ENCODE measurements at places on chromosomes 6 and 20.
A peak's percentile ranks its signal among the peaks of the same experiment; 100 is the strongest.

GRCh38 chr20:10447028-10447427 is 11.9 kb downstream of the SLX4IP start:
- DNase-seq = no peak

GRCh38 chr6:132484680-132485018 is 28.3 kb downstream of the STX7 start:
- DNase-seq = no peak

DNA sequence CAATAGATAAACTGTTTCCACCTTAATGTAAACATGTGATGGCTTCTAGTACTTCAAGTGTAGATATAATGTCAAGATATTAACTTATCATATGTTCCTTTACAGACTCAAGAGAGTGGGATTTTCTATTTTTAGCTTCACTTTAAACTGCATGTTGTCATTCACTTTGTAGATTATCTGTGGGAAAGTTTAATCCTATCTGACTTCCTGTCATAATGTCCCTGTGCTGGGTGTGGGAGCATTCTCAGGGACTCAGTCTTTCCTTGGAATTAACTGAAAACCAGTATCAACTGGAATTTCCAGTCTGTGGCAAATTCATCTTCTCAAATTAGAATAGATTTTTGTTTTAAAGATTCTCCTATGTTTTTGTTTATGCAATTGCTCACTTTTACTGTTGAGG is 226.1 kb upstream of the FERMT1 start:
- no peak for DNase-seq

DNA sequence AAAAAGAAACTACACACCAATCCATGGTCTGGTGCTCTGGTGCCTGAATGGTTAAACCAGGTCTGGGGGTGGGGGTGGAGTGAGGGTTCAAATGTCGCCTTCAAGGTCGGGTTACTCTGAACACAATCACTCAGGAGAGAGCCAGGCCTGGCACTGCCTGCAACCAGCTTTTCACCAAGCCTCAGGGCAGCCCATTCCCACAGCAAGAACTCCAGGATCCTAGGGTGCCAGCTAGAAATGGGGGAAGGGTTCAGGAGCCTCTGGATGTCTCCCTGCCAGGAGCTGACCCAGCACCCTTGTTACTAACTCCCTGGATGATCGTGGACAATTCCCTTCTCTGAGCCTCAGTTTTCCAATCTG is 6.7 kb downstream of the SDC4 start:
- DNase-seq = no peak

GRCh38 chr6:11592294-11592906 is 54.9 kb downstream of the TMEM170B start:
- no peak for DNase-seq

- no peak for DNase-seq
These were observed 17.8 kb upstream of the DCBLD1 start for GRCh38 chr6:117464700-117465099.

DNA sequence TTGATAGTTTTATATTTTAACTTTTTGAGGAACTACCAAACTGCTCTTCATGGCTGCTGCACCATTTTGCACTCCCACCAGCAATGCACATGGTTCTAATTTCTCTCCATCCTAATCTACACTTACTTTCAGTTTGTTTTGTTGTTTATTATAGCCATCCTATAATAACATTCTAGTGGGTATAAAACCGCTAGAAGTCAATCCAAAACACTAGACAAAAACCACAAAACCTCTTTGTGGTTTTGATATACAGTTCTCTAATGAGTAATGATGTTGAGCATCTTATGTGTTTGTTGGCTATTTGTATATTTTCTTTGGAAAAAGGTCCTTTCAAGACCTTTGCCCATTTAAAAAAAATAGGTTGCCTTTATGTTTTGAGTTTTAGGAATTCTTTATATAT is 5.6 kb downstream of the RPP21 start:
- no peak for DNase-seq

GRCh38 chr6:138222901-138223546 is 4.7 kb upstream of the PBOV1 start:
- DNase-seq = no peak

DNA sequence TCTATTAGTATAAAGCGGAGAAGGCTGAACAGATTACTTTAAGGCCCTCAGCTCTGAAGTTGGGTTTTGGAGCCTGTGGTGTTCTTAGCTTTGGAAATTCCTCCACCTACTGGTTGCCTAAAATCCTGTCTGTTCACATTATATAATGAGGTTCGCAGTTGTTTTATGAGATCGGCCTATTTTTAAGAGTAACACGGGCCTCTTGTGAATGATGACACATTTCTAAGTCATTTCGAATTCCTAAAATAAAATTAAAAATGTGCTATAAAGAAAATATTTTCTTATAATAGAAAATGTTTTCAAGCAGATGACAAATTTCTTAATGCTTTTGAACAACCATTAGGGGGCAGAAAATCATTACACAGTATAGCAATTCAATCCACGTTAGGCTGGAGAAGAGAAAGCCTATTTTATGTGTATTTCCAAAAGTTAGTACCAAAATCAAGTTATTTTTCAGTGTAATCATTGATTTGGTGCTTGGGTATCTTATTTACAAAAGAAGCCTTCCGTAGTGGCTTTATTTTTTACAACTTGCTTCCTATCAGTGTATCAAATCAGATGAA is 15.8 kb upstream of the FAM8A1 start:
- DNase-seq = peak; percentile 42

DNA sequence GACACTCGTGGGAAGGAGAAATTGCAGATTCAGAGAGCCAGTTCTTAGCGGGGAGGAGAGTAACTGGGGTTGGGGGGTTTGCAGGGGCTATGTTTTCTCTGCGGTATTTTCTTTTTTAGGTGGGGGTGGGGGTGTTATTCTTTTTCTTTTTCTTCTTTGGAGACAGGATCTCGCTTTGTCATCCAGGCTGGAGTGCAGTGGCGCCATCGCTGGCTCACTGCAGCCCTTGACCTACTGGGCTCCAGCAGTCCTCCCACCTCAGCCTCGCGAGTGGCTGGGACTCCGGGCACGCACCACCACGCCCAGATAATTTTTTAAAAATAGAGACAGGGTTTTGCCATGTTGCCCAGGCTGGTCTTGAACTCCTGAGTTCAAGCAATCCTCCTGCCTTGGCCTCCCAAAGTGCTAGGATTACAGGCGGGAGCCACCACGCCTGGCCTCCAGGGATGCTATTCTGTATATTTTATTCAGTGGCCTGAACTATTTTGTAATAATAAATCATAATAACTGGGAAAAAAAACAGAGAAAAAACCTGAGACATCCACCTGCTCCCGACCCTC is 57.3 kb downstream of the UBE2V1 start:
- DNase-seq = no peak

DNA sequence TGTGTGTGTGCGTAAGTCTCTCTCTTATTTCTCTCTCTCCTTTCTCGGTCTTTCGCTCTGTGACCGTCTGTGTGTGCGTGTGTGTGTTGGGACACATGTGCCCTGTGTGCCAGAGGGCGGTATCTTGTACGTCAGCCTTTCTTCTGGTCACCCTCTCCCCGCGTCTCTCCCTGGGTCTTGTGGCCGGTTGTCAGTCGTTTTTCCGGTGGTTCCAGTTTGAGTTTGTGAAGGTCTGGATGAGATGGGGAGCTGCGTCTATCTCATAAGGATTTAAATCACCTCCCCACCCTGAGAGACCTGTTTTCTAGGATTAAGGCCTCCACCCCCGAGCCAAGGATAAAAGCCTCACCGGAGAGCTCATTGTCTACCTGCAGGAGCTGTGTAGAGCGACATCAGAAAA is 295.5 kb upstream of the ZNF337 start:
- DNase-seq = no peak

GRCh38 chr6:47047479-47048407 is 5.6 kb upstream of the ADGRF1 start:
- DNase-seq = no peak

DNA sequence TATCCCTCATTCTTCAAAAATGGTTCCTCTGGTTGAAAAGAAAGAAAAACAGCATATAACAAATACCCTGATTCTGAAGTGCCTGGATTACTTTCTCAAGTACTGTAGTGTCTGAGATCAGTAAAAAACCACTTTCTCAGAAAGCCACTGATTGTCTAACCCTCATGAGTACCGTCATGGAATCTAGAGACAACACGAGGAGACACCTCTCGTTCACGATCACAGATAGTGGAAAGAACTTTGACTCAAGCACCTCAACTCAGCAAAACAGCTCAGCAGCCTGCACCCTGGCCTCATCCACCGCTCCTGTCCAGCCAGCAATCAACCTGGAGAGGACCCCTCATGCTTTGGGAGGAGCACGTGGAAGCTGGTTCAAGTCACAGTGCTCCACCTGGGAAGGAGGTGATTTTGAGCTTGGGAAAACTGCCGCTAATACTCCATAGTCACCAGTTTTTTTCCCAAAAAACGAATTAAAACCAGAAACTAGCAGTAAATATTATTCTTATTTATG is 1.0 kb downstream of the SCML4 start:
- DNase-seq = no peak

GRCh38 chr6:157092736-157093135 is 230.6 kb downstream of the TMEM242 start:
- peak; percentile 76 for DNase-seq
